ENCODE measurements at places on chromosomes 13 and 19.
A peak's percentile ranks its signal among the peaks of the same experiment; 100 is the strongest.

- no peak for DNase-seq
Measured at GRCh38 chr13:60619461-60619860, 222.4 kb downstream of the TDRD3 start.

DNA sequence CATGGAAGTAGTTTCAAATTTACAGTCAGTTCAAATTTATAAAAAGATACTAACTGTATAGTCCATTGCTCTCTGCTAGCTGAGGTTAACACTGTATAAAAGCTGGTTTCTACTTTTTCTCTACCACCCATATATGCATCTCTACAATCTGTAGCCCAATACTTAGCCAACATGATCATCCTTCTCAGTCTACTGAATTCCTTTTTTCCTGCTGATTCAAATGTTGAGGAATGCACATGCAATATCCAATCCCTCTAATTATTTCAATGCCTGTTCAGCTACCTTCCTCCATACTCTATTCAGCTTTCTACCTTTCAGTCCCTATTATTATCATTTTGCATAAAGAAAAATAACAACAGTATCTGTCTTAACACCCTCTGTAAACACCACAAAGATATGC is 15.6 kb downstream of the KPNA3 start:
- DNase-seq, result no peak

GRCh38 chr13:69856331-69856730 is 251.3 kb upstream of the ATXN8OS start:
- DNase-seq, result no peak

GRCh38 chr13:32695602-32696250 is 109.5 kb downstream of the PDS5B start:
- no peak for DNase-seq

- DNase-seq, result no peak
Measured at GRCh38 chr19:41479757-41480191, 36.8 kb downstream of the ERICH4 start.

GRCh38 chr13:113989585-113990300 is 15.9 kb upstream of the C13orf46 start:
- DNase-seq, result no peak

DNA sequence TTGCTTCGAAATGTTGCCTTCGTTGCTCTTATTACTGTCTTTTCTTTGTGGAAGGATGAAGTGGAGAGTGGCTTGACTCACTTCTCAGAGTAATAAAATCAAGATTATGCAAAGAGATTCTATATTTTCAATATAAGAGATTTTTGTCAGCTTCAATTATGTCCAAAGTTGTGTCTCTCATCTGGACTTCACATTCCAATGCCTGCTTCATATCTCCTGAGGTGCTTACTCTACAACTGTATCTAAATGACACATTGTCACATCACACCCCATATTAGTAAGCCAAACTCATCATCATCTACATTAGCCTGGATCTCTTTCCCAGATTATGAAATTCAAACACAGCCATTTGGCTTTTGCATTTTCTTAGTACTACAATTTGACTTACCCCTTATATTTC is 409.4 kb downstream of the DACH1 start:
- no peak for DNase-seq

DNA sequence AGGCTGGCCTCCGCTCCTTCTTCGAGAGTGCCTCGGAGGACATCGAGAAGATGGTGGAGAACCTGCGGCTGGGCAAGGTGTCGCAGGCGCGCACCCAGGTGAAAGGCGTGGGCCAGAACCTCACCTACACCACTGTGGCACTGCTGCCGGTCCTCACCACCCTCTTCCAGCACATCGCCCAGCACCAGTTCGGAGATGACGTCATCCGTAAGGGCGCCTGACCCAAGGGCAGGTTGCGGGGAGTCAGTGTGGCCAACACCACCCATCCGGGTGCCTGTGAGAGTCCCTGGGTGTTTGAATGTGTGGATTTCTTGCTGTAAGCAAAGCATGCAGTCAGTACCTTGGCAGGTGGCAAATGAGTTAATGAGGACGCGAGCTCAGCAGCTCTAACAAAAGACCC is 78.8 kb downstream of the RYR1 start:
- DNase-seq, result no peak

GRCh38 chr19:28414748-28415147 is 798.2 kb downstream of the UQCRFS1 start:
- no peak for DNase-seq

DNA sequence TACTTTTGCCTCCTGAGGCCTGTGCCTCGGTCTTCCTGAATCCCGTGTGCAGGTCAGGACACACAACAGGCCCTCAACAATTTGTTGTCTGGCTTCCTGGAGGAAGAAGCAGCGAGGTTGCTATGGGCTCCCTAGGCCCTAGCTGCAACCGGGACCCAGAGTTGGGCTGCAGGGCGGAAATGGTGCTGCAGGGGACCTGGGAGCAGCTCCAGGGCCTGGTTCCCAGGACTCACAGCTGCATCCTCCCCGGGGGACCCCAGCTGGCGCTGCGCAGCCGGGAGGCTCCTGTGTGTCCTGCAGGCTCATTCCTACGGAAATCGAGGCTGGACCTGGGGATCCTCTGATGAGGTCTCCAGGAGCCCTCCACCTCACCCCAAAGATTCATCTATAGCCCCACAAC is 999 bp upstream of the TNFAIP8L1 start:
- DNase-seq, result no peak

GRCh38 chr13:57311009-57311586 is 144.1 kb downstream of the PRR20E start:
- no peak for DNase-seq

GRCh38 chr13:30132623-30133553 is 174.5 kb downstream of the KATNAL1 start:
- DNase-seq, result peak; percentile 90

- no peak for DNase-seq
Measured at GRCh38 chr19:366205-366783, 21.7 kb upstream of the MIER2 start.

GRCh38 chr13:48985756-48986155 is 10.0 kb downstream of the FNDC3A start:
- DNase-seq, result no peak

DNA sequence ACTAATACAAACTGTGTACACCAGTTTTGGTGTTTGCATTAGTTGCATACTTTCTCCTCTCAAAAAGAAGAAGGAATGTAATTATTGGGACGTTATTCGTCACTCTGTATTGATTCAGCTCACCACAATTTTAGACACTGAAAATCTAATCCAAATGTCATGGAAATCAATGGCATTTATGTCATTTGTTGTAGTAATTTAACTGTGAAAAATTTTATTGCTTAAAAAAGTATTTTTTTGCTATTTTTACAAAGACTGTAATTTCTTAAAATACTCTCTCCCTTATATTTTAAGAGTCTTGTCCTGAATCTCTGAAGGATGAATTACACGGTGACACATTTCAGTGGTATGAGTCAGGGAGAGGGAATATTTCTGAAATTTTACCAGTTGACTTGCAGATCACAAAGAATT is 2117.6 kb downstream of the PCDH9 start:
- DNase-seq, result no peak

GRCh38 chr13:42847891-42848663 is 66.7 kb downstream of the FAM216B start:
- no peak for DNase-seq

DNA sequence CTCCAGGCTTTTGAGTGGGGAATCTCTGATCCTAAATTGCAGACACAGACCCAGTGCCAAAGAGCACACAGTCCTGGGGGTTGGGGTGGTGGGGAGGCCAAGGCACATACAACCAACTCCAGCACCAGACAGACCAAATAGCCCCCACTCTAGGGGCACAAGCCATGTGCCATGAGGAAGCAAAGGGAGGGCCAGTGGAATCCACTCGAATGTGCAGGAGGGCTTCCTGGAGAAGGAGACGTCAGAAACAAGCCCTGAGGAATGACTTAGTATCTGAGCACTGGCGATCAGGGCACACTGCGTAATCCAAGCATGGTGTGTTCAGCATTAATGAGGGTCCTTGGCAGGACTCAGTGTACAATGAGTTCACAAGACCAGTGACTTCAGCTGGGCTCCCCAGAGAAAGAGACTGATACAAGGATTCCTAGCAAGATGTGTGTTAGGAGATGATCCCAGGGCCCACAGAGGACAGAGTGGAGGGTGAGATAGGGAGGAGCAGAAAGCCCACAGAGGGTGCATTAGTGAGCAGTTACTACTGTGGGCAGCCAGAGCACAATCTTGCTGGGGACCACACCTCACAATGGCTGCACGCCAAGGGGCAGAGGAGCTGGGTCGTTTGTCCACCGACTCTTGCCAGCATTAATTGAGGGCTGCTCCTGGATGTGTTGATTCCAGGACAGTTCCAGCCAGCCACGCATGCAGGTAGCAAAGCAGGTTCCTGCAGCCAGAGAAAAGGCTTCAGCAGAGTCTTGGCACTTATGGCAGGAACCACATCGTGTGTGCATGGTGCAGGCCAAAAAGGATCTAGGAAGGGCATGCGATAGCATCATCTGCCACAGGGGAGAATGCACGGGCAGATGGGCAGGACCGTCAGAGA is 152.6 kb upstream of the VSTM2B start:
- DNase-seq, result no peak

GRCh38 chr13:50153876-50154275 is 138.6 kb downstream of the KCNRG start:
- DNase-seq, result no peak

- no peak for DNase-seq
Measured at GRCh38 chr13:70353096-70353495, 244.8 kb upstream of the KLHL1 start.

- DNase-seq, result peak; percentile 26
Measured at GRCh38 chr19:5498830-5499550, 43.8 kb downstream of the ZNRF4 start.

- no peak for DNase-seq
Measured at GRCh38 chr13:41370736-41371135, 59.7 kb downstream of the NAA16 start.

DNA sequence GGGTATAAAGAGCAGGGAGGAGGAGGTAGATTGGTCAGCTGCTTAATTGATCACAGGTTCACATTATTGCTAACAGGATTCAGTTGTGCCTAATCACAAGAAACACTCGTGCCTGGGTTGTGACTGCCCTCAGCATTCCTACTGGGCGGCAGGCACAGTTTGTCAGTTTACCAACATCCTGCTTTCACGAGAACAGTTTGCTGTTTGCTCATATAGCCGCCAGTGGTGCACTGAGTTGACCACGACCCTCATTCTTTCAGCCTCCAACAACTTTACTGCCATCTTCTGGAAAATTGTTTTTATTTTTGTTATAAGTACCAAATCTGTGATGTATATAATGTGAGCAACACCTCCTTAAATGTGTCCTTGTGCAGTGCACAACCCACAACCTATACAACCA is 16.2 kb upstream of the IFT88 start:
- DNase-seq, result no peak

DNA sequence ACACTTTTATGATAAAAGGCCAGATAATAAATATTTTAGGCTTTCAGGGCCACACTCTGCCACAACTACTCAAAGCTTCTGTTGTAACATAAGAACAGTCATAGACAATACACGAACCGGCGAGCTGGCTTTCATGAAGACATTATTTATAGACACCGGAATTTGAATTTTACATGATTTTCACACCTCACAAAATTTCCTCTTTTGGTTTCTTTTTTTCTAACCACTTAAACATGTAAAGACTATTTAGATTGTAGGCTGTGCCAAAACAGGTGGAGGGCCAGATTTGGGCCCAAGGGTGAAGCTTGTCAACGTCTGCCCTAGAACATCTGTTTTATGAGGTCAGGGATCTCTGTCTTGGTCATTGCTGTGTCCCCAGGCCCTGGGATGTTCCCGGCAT is 29.7 kb upstream of the FXYD3 start:
- DNase-seq, result no peak

DNA sequence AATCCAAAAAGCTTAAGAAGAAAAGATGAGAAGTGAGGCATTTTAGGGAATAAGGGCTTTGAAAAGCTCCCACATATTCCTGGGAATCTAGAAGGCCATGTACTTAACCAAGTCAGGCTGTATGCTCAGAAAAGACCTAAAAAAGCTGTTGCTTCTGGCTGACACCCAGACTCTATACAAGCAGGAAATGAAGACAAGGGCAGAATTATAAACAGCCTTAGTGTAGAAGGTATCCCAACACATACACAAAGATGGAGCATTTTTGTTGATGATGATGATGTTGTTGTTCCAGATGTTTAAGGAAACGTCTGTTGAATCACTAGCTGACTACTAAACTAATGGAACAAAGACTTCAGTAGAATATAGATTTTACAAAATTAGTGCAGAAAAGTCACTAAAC is 26.1 kb upstream of the N4BP2L1 start:
- DNase-seq, result no peak

- no peak for DNase-seq
Measured at GRCh38 chr13:30181888-30182651, 125.3 kb downstream of the KATNAL1 start.

DNA sequence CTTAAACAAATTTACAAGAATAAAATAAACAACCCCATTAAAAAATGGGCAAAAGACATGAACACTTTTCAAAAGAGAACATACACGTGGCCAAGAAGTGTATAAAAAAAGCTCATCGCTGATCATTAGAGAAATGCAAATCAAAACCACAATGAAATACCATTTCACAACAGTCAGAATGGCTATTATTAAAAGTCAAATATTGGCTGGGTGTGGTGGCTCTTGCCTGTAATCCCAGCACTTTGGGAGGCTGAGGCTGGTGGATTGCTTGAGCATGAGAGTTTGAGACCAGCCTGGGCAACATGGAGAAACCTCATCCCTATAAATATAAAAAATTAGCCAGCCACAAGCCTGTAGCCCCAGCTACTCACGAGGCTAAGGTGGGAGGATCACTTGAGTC is 89.9 kb downstream of the UBL3 start:
- no peak for DNase-seq

DNA sequence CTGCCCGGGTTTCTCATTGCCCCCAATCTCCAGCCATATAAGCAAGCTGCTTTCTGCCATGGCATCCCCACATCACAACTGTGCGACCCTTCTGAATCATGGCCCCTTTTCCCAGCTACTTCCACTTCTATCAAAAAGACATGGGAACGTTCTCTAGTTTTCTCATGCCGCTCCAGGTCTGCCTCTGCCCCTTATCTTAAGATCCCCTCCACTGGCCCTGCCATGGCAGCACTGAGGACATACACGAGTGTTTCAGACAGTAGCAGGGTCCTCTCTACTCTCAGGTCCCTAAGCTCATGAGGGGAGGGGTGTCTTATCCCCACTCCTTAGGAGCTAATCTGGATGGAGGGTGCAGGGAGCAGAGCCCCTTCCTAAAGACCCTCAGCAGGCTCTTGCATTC is 5.5 kb upstream of the AMER2 start:
- DNase-seq, result no peak

DNA sequence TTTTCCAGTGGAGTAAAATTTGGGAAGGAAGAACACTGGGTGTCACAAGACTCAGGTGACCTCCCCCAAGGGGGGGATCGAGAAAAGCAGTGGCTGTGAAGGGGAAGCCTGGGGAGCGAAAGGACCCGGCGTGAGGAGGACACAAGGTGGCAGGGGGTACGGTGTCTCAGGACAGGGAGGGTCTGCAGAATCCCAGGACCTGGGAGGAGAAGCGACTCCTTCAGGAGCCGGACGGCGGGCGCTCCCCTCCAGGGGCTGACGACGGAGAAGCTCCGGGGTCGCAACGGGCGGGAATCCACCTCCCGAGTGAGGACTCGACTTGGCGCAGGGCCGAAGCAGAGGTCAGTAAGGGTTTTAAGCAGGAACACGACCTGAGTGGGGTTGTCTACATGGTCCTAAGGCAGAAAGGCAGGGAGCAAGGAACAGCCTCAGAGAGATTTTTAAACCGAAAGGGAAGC is 529 bp downstream of the ZNF836 start:
- DNase-seq, result no peak
